ENCODE measurements at places on chromosomes 11 and 22.

DNA sequence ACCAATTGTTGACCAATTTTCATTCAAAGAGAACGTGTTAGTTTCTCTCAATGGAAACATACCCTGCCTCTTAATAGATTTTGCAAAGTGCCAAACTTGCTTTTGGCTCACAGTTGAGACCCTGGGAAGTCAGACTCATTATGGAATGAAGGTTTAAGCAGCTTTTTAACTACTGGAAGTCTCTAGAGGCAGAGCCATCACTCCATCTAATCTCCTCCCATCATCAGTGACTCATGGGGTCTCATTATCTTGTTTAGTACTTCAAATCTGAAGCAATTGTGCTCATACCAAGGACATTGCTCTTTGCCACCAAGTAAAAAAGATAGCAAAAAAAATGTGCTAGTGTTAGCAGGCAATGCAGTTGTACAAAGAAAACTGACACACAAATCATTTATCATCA lies 537.1 kb upstream of the LRRC4C start:
- DNase-seq: no peak

DNA sequence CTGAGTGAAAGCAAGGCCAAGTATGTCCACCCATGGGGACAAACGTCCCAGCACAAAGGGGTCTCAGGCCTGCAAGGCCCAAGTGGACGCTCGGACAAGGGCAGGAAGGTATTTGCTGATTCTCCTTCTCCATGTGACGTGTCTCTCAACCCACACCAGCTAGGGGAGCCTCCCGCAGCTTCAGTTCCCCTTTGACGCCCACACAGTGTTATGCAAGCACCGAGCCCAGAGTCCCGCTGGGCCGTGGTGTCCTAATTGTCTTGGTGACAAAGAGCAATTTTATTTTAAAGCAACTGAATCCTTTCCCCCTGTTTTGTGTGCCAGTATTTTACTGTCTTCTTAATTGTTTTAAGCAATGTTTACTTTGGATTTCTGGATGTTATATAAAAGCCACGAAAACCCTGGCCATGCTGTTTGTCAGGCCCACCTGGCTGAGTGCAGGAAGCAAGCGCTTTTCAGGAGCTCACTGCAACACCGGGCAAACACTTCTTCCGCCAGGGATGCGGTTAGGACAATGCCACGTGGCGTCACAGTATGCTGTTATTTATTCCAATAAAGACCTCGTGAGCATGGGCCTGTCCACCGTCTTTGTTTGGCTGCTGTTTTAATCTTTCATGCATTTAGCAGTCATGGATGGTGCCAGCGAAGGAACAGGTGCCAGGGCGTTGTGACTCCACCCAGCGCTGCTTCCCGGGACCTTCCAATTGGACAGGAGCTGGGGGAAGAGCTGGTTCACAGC lies 8.2 kb upstream of the PARVG start:
- no peak for DNase-seq

- no peak for DNase-seq
Observed at GRCh38 chr22:44677871-44678555, 24.0 kb upstream of the PRR5 start.

DNA sequence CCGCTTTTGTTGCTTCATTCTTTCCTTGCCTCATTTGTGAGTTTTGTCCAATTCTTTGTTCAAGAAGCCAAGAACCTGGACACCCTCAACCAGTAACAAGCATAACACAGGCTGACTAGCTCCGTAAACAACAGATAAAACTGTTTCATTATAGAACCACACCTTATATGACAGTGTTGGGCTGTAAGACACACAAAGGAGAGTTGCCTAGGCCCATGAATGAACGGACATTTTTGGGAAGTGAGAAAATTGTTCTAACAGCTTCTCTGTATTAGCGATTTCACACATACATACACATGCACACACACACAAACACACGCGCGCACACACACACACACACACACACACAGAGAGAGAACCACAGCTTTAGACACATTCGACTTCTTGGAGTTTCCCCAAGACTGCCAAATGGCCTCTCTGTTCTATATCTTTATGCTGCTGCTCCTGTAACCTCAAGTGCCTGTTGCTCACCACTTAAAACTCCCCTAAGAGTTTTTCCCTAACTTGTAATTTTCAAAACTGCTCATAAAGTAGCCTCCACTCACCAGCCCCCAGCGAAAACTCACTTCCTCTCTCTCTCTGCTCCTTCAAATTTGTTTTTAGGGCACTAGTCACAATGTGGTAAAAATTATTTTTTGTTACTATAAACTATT lies 35.9 kb downstream of the CTSC start:
- DNase-seq: no peak

DNA sequence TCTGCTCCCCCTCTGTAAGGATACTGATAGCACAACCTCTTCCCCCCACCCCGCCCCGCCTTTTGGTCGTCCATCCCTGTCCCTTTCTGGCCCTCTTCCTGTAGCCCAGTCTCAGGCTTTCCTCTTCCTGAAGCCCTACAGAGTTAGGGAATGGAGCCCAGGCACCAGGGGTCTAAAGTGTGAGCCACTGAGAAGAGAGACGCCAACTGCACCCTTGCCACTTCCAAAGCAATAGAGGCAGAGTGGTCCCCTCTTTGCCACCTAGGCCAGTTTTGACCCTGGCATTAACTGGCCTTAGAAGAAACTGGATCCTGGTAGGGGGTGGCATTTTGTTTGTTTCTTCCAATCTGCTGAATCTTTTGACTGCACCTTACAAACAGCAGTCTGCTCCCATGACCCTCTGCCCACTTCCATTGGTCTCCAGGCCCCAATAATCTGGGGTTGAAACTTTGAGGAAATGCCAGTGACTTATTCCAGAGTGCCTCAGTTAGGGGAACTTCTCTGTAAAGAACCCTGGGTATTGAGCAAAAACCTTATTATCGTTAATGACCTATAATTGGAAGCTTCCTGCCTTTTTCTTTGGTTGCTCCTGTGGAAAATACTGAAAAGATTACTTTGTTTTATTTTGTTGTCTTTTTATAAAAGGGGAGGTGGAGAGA lies 9.7 kb upstream of the GRK2 start:
- no peak for DNase-seq
